NCI-H524 (cell line): ENCODE measurements at places on chromosomes 5 and 9.
A peak's percentile ranks its signal among the peaks of the same experiment; 100 is the strongest.

DNA sequence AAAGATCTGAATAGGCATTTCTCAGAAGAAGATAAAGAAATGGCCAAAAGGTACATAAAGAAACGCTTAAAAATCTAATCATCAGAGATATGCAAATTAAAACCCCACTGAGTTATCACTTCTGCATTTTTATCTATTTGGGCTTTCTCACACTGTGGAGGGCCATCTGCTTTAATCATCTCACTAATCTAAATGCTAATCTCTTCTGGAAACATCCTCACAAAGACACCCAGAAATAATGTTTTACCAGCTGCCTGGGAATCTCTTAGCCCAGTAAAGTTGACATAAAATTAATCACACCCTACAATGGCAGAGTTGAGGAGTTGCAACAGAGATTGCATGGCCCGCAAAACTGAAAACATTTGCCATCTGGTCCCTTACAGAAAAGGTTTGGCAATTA, 407.9 kb upstream of the CYLC2 start:
- DNase-seq = peak; percentile 87

DNA sequence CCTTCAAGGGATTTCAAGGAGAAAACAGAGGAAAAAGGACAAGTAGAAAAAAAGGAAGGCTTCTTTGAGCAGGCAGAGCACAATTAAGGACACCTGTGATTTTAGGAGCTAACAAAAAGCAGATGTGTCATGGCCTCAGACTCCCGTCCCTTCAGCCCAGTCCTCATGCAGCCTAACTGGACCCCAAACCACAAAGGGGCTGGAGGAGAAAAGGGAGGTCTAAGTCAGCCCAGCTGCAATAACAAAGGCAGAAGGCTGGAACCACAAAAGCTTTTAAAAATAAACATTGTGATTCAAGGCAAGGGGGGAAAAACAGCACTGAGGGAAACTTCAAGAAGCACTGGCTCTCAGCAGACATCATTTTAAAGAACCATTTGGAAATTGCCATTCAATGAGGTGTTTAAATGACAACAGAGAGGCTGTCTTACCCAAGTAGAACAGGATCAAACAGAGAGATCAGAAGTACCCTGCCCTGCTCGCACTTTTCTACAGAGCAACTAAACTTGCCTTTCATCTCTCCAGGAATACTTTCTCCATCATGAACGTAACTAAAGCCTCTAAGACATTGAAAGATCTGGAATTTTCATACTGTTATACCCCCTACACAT, 89.3 kb downstream of the SEMA5A start:
- no peak for DNase-seq

DNA sequence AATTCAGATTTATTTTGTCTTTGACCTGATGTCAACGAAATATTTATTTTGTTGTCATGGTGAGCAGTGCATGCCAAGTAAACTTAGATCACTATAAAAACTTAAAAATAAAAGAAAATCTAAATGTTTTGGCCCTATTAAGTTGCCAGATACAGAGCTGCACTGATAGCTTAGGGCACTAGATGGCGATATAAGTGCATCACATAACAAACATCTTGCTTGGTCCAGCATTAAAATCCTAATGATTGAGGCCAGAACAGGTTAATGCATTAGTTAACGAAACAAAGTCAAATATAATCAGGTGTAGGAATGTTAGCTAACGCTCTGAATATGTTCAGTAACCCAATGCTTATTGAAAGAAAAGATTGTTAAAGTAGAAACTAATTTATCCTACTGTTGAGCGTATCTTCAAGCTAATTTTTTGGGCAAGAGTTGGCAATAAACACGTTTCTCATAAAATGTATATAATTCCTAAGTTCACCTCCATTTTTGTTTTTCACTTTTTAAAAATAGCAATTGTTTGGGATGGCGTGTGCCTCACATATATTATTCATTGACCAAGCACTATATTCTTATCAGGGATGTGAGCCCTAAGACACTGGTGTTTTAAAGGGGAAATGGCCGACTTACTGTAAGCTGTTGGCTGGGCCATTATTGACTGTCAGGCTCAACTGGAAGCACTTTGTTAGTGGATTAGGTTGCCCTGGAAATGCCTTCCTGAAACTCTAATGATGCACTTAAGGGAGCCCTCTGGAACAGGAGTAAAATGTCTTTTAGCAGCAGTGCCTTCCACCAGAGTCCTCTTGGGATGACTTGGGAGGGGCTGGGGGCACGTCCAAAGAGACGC, 33.3 kb downstream of the KCTD16 start:
- peak; percentile 80 for DNase-seq

GRCh38 chr9:114790521-114790920, 15.3 kb downstream of the TNFSF15 start:
- no peak for DNase-seq

DNA sequence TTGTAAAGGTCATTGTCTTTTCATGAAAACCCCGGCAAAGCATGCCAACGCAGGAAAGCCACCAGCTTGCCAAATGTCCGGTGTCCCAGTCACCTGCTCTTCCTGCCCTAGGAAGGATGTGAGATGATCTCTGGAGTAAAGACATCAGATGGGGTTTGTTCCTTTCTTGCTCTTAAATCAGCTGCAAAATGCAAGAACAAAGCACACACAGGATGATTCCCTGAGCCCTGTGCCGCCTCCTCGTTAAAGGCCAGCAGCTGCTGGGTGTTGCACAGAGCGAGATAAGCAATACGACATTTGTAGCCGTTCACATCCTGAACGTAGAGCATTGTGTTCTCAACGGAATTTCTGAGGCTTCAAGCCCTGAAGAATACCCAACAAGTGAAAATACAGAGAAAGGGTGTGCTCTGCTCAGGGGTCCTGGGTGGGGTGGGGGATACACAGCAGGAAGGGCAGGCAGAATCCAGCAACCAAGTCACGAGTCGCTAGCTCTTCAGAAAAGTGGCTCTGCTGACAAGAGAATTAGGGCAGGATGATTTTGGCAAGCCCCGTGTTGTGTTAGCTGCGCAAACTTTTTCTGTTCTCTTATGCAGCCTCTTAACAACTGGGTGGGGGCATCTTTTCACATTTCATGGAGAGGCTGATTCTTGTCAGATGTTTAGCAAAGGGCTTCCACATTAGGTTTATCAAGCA, 229.2 kb upstream of the MAP3K1 start:
- no peak for DNase-seq

DNA sequence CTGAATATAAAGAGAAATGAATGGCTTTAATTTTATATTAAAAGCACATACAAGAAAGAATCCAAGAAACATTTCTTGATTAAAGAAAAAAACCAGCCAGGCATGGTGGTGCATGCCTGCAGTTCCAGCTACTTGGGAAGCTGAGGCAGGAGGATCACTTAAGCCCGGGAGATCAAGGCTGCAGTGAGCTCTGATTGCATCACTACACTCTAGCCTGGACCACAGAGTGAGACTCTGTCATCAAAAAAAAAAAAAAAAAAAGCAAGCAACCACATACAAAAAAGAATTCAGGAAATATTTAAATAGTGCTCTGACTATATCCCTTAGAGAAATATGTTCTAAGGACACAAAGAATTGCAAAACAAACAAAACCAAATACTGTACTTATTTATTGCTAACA, 2.5 kb upstream of the PLAC8L1 start:
- no peak for DNase-seq

- no peak for DNase-seq
Observed at GRCh38 chr9:127633216-127633862, 21.3 kb downstream of the STXBP1 start.

- no peak for DNase-seq
Observed at GRCh38 chr9:4997196-4997595, 12.1 kb downstream of the JAK2 start.

GRCh38 chr5:103590221-103590620, 27.6 kb upstream of the NUDT12 start:
- no peak for DNase-seq

DNA sequence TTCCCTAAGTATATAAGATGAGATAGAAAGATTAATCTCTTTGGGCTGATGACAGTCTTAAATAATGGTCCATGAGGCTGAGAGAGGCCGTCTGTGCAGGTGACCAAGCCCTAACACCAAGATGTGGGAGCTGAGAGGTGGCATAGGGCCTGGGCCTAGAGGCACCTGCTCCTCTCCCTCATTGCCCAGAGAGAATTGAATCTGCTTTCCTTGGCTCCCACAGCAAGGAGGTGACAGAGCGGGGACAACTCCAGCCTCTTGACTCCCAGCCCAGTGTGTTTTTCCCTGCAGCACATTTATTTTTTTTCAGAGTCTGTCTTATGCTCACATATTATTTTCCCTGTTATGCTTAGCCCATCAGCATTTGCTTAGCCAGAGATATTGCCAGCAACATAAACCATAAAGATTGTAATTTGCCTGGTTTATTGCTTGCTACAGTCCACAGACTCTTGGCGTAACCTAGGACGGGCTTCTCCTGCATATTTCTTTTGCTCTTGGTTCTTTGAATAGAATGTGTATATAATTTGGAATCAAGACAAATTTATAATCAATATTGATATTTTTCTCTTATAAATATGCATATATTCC, 105.6 kb downstream of the NTRK2 start:
- no peak for DNase-seq

DNA sequence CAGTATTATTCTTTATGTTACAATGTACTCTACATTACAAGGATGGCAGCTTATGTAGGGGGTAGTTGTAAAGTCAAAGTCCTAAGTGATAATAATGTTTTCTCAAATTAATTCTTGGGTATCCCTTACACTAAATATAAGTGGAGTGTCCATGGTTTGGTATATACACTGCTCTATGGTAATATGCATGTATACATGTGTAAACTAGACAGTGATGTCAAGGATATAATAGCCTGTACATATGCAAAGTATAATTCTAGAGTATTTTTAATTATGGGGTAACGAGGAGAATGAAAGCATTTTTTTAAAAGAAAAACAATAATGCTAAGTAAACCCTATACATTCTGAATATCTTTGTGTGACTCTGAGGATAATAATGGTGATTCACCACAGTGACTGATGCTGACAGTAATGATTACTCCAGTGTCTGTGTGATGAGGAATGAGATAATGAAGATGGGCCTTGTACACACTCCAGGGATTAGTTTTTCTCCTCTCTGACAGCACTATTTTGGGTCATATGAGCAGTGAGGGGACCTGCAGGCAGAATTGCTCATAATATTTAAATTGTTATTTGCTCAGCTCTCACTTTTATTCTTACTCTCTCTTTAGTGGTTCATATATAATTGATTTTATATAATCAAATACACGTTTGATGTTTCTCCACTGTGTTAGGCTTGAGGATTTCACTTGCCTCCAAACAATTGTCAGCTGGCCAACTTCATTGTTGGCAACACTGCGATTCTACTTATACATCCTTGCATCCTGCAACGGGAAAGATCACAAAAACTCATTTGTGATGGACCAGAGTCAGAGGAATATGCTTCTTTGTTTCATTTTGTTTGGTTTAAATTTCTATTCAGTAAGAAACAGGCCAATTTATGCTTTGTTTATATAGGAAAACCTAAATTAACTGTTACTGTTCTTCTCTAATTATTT, 88.2 kb downstream of the NREP start:
- DNase-seq = no peak

- no peak for DNase-seq
Observed at GRCh38 chr9:133199648-133200321, 9.3 kb downstream of the OBP2B start.

DNA sequence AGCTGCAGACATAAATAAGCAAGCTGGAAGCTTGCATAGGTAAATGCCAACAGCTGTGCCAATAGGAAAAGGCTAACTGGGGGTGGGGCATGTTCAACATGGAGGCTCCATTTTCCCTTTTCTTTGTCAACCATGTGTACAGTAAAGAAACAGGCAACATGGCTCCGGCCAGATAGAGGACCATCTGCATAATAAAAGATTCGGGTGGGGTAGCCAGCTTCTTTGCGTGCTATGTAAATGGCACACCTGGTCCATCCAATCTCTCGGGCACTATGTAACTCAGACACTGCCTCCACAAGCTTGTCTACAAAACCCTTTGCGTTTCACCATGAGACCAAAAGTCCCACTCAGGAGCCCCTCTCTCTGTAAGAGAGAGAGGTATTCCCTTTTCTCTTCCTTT, 41.7 kb upstream of the DENND4C start:
- no peak for DNase-seq

DNA sequence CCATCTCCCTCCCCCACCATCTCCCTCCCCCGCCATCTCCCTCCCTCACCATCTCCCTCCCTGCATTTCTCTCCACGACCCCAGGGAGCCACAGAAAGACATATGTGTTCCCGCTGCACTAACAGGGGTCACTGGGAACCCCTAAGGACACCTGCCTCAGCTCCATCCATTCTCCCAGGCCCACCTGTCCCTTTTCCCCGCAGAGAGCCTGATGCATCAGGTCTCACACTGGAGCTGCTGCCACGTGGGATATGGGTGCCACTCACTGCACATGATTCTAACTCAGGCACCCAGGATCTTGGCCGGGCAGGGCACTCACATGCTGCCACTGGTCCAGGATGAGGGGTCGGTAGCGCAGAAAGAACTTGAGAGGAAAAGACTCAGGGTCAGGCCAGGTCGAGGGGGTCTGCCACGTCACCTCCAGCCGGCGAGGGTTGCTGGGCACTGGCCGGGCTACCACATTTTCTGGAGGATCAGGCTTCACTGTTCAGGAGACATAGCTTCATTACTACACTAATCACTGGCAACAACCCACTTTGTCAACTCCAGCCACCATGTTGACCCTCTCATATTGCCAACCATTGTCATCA, 33.2 kb upstream of the ENHO start:
- DNase-seq = no peak

GRCh38 chr5:59471463-59471862, 422.1 kb downstream of the PDE4D start:
- no peak for DNase-seq

DNA sequence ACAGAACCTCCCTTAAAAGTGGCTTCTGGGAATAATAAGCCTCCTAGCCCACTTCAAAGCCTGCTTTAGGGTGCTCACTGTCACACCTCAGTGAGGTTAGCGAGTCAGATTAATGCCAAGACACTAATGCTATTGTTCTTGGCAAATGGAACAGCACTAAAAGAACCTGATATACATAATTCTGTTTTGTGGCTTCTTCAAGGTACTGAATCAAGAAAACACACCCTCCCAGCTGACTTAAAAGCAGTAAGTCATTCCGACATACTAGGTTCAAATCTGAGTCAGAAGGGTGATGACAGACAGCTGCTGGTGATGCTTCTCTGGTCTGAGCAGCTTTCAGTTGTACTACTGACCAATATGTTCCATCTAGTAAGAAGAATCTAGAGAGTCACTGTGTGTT, 121.6 kb downstream of the OXCT1 start:
- no peak for DNase-seq

DNA sequence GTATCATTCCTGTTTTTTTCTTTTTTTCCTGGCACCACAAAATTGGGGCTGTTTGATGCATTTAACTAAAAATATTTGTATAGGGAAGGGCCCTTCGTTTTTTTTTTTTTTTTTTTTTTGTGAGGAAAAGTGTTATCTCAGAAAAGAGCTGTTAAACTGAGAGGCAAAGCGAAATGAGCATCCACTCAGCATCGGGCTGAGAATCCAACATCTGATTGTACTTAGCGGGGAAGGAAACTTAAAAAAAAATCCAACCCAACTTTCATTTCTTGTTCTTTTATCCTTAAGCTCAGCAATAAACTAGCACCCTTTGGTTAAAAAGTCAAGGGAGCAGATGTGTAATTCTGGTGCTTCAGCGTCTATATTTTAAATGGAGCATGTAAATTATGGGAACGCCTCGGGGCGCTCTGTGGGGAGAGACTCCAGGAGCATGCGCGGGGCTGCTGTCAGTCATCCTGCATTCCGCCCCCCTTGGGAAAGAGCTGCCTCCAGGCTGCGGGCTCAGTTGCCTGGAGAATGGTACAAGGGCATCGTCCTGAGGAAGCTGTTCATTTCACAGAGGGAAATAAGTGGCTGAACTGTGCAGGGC, 33.3 kb downstream of the DMRT2 start:
- DNase-seq = peak; percentile 36
